ENCODE measurements at places on chromosomes 7 and 10.
A peak's percentile ranks its signal among the peaks of the same experiment; 100 is the strongest.

DNA sequence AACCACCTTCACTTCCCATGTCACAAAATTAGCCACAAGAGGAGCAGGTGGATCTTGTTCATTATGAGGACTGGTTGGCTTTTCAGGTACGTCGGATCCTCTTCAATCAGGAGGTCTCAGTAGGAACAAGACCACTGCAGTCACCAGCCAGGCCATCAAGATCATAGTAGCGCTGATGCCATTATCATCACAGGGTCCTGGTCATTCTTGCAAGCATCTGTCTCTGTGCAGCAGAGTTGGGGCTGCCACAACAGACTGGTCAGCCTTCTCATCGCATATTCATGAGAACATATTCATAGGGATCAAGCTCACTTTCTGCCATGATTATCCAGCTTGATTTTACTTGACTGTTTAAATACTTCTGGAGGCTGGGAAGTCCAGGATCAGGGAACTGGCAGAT lies 67.1 kb downstream of the ADCYAP1R1 start:
- no peaks in the 10 kb centered on the region for H3K4me1 ChIP-seq
- DNase-seq, result no peak
- H3K4me3 ChIP-seq, result no peak overlapping the region
- H3K27me3 ChIP-seq, result peaks cover 11% of the 10 kb centered on the region
- H3K36me3 ChIP-seq, result no peaks in the 10 kb centered on the region

GRCh38 chr7:2635810-2636701 lies 4.3 kb downstream of the TTYH3 start:
- no peak for DNase-seq
- peaks cover 60% of the 10 kb centered on the region for H3K36me3 ChIP-seq
- no peak overlapping the region for H3K4me3 ChIP-seq
- H3K4me1 ChIP-seq, result peaks cover 25% of the 10 kb centered on the region

- no peak for DNase-seq
- H3K27ac ChIP-seq, result no peak overlapping the region
- H3K36me3 ChIP-seq, result no peaks in the 10 kb centered on the region
- H3K27me3 ChIP-seq, result no peaks in the 10 kb centered on the region
- no peaks in the 10 kb centered on the region for H3K4me1 ChIP-seq
Measured at GRCh38 chr10:30737931-30738391, 108.4 kb upstream of the LYZL2 start.

- no peak for DNase-seq
- H3K4me1 ChIP-seq, result no peaks in the 10 kb centered on the region
- no peaks in the 10 kb centered on the region for H3K36me3 ChIP-seq
- H3K27me3 ChIP-seq, result no peaks in the 10 kb centered on the region
- H3K4me3 ChIP-seq, result no peak overlapping the region
Measured at GRCh38 chr7:90980545-90980944, 283.7 kb upstream of the FZD1 start.

DNA sequence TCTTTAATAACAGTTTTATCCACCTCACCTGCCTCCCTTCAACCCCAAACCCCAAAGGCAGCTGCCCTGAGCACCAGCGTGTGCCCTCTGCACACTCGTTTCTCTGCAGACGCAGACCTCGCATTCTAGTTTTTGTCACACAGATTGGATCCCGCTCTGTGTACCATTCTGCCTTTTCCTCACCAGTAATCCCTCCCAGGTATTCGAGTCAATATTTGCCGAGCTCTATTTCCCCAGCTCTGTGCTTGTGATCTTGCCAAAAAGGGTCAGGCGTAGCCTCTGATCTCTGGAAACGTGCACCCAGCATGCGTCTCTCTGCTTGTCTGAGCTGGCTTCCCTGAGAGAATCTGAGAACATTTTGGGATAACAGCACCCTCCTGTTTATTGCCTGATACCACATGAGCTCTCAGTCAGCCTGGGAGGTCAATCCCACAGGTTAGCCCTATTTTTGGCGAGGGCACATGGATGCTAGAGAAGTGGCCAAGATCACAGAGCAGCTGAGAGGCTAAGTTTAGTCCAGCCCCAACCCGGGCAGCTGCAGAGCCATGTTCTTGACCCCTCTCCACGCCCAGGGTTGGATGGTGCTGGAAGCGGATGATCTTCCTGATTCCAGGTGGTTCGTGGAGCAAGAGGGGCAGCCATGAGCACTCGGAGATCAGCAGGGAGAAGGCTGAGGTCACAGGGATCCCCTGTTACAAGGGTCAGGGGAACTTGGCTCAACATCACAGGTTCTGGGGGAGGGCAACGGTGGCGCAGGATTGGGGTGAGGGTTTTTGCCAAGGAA lies 29.1 kb downstream of the FOXL3 start:
- no peaks in the 10 kb centered on the region for H3K36me3 ChIP-seq
- peaks cover 7% of the 10 kb centered on the region for H3K4me1 ChIP-seq
- no peak overlapping the region for H3K4me3 ChIP-seq
- peaks cover 7% of the 10 kb centered on the region for H3K27me3 ChIP-seq
- no peak for DNase-seq

- H3K27me3 ChIP-seq, result no peaks in the 10 kb centered on the region
- H3K4me3 ChIP-seq, result no peak overlapping the region
- peak overlapping the region; percentile 79 for H3K27ac ChIP-seq
Measured at GRCh38 chr7:69696686-69697685, 98.7 kb downstream of the AUTS2 start.

- no peak overlapping the region for H3K4me3 ChIP-seq
- H3K36me3 ChIP-seq, result no peaks in the 10 kb centered on the region
- H3K27ac ChIP-seq, result no peak overlapping the region
- H3K4me1 ChIP-seq, result no peaks in the 10 kb centered on the region
- DNase-seq, result no peak
- peaks cover 27% of the 10 kb centered on the region for H3K27me3 ChIP-seq
Measured at GRCh38 chr10:69751214-69751613, 50.5 kb upstream of the COL13A1 start.

DNA sequence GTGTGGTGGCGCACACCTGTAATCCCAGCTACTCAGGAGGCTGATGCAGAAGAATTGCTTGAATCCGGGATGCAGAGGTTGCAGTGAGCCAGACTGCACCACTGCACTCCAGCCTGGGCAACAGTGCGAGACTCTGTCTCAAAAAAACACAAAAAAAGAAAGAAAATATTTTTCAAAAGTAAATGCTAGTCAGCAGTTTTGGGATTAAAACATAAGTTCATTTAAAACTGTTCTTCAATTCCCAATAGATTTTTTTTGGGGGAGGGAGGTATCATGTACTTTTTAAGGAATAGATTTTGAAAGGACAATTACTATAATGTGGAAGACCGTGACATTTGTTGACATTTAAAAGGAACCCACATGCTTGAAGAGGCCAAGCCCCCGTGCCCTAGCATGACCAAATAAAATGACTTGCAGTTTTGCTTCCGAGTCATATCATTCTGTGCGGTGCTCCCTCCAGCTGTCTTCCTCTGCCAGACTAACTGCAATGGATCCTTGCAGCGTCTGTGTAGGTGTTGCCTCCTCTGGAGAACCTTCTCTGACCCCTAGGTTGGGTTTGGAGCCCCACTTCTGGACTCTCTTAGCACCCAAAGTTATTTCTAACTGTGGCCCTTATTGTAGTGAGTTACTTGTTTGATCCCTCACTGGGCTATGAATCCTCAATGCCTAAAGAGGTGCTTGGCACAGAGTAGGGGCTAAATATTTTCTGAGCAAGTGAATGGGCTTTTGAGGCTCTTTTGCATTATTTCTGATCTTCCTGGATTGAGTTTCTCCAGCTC lies 17.4 kb upstream of the HPS1 start:
- no peaks in the 10 kb centered on the region for H3K36me3 ChIP-seq
- peaks cover 14% of the 10 kb centered on the region for H3K27me3 ChIP-seq
- DNase-seq, result no peak
- no peak overlapping the region for H3K4me3 ChIP-seq
- H3K27ac ChIP-seq, result no peak overlapping the region

GRCh38 chr10:44982496-44982895 lies 3.9 kb upstream of the DEPP1 start:
- H3K27ac ChIP-seq, result no peak overlapping the region
- H3K4me1 ChIP-seq, result no peaks in the 10 kb centered on the region
- no peak overlapping the region for H3K4me3 ChIP-seq
- H3K27me3 ChIP-seq, result no peaks in the 10 kb centered on the region

DNA sequence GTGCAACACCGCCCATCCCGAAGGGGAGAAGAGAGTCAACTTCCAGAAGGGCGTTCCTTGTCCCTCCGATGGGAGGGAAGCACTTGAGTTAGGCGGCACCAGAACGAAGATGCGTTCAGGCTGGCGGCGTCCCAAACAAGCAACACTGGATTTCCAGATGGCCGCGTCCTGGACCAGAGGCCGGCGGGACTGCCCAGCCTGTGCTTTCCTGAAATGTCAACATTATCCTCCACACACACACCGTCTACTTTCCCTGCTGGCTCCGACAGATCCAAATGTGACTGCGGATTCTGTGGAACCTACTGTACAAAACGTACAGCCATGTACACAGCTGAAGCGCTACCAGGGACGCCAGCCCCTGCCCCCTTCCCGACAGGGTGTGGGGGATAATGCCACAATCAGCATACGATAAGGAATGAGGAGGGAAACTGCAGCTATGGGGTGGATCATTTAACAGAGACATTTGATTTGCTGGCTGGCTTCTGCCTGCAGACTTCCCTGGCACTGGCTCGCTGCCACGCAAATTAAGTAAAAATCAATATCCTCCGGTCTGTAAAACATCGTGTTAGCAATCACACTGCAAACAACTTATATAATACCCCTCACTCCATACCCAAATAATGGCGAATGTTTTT lies 82.1 kb downstream of the ZRANB1 start:
- no peaks in the 10 kb centered on the region for H3K4me1 ChIP-seq
- no peak for DNase-seq
- no peak overlapping the region for H3K27ac ChIP-seq

GRCh38 chr7:37428681-37429434 lies 19.8 kb downstream of the ELMO1 start:
- DNase-seq, result no peak
- H3K27me3 ChIP-seq, result peaks cover 4% of the 10 kb centered on the region
- peaks cover 8% of the 10 kb centered on the region for H3K4me1 ChIP-seq

GRCh38 chr10:72472306-72472705 lies 117.6 kb upstream of the DNAJB12 start:
- no peaks in the 10 kb centered on the region for H3K27me3 ChIP-seq
- no peak overlapping the region for H3K27ac ChIP-seq

DNA sequence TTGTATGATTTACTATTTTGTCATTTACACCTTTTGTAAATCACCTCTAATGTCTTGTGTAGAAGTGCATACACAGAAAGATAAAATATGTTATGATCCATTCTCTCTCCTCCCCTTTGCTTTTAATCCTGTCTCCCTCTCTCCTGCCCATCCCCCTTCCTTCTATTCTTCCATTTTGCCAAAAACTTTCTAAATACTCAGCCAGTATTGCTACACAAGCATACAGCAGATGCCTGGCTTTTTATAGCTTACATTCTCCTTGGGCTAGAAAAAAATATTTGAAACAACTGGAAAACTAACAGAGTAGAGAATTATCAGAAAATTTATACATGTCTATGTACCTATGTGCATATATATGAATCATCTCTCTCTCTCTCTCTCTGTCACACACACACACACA lies 308.7 kb upstream of the BMPER start:
- H3K4me1 ChIP-seq, result no peaks in the 10 kb centered on the region
- H3K36me3 ChIP-seq, result no peaks in the 10 kb centered on the region
- DNase-seq, result no peak
- no peak overlapping the region for H3K4me3 ChIP-seq
- no peaks in the 10 kb centered on the region for H3K27me3 ChIP-seq

DNA sequence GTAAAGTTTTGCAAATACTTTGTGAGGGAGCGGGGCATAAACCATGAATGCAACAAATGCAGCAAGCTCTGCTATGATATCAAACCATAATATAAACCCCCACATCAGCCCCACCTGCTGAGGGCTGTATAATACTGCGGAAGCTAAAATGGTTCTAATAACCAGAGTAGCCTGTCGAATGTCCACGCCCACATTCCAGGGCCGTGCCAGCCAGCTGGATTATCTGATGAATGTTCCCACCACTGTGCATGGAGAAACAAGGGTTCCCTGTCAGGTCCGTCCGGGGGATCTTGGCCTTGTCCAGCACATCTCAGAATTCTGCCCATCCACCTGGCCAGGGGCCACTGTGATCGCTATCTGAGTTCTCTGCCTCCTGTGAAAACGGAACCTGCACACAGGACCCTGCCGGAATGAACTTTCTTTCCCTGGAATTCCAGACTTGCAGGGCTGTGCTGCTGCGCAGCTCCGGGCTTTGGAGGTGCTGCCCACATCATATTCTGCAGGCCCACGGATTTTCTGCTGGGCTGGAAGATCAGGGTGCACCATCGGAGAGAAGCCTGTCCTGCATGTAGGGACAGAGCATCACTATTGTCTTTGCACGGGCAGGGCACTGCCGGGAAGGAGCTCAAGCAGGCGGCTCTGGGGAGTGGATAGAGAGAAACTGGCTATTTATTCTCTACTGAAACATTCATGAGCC lies 77.0 kb upstream of the GNA12 start:
- no peaks in the 10 kb centered on the region for H3K27me3 ChIP-seq
- no peak overlapping the region for H3K27ac ChIP-seq
- DNase-seq, result no peak
- H3K4me1 ChIP-seq, result no peaks in the 10 kb centered on the region
- H3K36me3 ChIP-seq, result no peaks in the 10 kb centered on the region

DNA sequence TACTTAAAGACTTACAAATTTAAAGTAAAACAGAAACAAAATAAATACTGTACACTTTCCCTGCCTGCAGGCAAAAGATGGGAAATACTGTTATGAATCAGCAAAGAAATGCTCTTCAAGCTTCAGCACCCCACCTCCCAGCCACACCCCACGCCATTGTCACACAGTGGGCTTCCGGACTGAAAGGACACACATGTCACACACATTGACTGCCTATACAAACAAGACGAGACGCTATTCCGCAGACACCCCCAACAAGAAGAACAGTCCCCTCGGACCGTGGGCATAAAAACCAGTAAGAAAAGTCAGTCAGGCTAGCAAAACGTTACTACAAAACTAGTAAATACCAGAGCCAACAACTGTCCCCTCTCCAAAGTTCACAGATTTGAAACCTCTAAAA lies 22.2 kb upstream of the PARP12 start:
- no peak for DNase-seq
- H3K4me1 ChIP-seq, result peaks cover 20% of the 10 kb centered on the region
- no peaks in the 10 kb centered on the region for H3K27me3 ChIP-seq

GRCh38 chr10:34814223-34814912 lies 728 bp downstream of the PARD3 start:
- peak; percentile 72 for DNase-seq
- peaks cover 44% of the 10 kb centered on the region for H3K4me1 ChIP-seq
- H3K36me3 ChIP-seq, result no peaks in the 10 kb centered on the region
- H3K27ac ChIP-seq, result peak overlapping the region; percentile 77

GRCh38 chr7:1725199-1725690 lies 55.2 kb downstream of the ELFN1 start:
- no peaks in the 10 kb centered on the region for H3K27me3 ChIP-seq
- peaks cover 9% of the 10 kb centered on the region for H3K36me3 ChIP-seq
- no peaks in the 10 kb centered on the region for H3K4me1 ChIP-seq
- DNase-seq, result peak; percentile 30
- no peak overlapping the region for H3K27ac ChIP-seq
- no peak overlapping the region for H3K4me3 ChIP-seq

DNA sequence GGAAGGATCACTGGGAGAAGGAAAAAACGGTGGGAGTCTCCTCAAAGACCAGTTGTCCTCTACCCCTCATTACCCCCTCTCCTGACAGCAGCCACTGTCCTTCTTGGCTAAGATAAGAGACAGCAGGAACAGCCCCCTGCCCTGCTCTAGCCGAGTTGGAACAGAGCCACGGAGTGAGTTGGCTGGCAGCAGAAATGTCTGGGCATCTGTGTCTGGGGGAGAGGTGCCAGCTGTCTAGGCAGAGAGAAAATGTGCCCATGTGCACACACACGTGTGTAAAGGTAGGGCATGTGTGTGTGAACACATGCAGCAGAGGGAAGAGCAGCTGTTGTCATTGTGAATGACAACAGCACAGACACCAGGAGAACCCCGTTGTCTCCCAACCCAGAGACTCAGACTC lies 9.4 kb upstream of the HILPDA start:
- H3K4me1 ChIP-seq, result no peaks in the 10 kb centered on the region
- H3K36me3 ChIP-seq, result no peaks in the 10 kb centered on the region
- no peak for DNase-seq
- H3K4me3 ChIP-seq, result no peak overlapping the region
- H3K27me3 ChIP-seq, result no peaks in the 10 kb centered on the region

Measured in DND-41 (cell line).